ENCODE measurements at places on chromosomes 7 and 10. TPM values are rescaled to one million over a fixed set of nuclear protein-coding genes. Genes with fewer than 3 reads are reported as not detected.

GRCh38 chr10:124045801-124046355, 47.5 kb downstream of the CHST15 start:
- no peak for DNase-seq

PDE1C gene
- total RNA-seq: 19.2 TPM

DNA sequence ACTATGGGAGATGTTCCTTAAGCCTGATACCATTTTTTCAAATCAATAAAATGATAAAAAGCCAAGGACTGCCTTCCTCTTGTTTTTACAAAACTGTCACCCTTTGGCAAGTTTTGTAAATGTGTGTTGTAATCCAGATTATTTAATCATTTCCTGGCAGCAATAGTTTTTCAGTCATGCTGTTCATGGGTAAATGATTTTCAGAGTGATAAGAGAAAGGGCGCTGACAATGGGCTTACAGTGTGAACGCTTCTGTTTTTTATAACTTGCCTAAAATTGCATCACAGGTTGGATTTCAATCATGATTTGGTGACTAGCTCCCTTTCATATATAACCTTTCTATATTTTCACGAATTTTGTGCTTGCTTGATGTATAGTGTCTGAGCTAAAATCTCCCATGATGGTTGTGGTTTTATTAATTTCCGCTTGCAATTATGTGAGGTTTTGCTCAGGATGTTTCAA, 19.0 kb upstream of the DMBT1 start:
- no peak for DNase-seq

- DNase-seq: no peak
Observed at GRCh38 chr7:24755541-24756407, 1.5 kb downstream of the GSDME start.

DNA sequence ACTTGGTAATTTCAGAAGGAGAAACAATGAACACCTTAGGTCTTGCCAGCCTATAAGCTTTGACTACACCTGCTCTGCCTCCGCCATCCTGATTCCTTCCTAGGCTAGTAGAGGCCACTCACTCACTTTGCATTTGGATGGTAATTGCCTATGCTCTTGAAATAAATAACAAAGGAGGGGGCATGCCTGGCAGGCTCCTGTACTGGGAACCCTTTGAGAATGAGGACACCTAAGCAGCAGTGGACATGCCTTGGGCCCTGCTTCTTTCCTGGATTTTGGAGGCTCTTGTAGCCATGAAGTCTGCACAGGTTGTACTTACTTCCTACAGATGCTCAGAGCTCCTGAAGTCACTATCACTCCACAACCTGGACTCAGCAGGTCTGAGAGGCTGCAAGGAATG, 65.8 kb downstream of the BLNK start:
- DNase-seq: no peak

- DNase-seq: no peak
Observed at GRCh38 chr10:120342115-120342714, 114.8 kb upstream of the PLPP4 start.

GRCh38 chr10:129161150-129161549, 305.9 kb upstream of the MGMT start:
- no peak for DNase-seq

PRSS2 gene
- not detected for total RNA-seq
